GM20000 (cell line): ENCODE measurements at places on chromosomes 4 and X.

DNA sequence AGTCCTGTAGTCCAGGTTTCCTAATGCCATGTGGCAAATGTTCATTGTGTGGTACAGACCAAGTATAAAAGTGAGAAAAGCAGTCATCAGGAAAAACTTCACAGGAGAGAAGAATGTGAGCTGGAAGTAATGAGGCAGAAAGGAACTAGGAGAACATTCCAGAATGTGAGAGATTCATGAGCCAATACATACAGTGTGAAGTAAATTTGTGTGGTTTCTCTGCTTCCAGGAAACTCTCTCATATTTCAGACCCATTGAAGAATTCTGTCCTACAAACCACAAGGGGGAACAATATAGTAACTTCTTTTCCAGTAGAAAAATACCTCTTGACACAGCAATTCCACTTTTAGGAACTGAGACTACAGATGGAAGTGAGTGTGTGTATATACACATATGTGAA is 136.5 kb downstream of the RNF150 start:
- DNase-seq, result no peak

DNA sequence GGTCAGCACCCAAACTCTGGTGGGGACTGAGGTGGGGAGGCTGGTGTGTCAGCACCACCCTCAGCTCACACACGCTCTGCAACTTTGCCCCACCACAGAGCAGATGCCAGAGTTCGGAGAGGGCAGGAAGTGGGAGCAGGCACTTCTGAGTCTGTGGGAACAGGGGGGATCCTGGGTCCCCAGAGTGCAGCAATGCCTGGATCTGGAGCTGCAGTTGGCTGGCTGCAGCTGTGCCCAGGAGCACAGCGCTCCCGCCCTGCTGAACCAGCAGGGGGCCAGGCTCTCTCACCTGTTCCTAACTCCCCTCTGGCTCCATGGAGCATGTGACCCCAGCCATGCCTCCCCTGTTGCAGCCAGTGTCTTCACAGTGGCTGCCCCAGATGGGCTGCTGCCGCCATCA is 252.4 kb downstream of the SPOCK3 start:
- DNase-seq, result no peak

- no peak for DNase-seq
These were observed 2.2 kb downstream of the SPP1 start for GRCh38 chr4:87977521-87978278.

DNA sequence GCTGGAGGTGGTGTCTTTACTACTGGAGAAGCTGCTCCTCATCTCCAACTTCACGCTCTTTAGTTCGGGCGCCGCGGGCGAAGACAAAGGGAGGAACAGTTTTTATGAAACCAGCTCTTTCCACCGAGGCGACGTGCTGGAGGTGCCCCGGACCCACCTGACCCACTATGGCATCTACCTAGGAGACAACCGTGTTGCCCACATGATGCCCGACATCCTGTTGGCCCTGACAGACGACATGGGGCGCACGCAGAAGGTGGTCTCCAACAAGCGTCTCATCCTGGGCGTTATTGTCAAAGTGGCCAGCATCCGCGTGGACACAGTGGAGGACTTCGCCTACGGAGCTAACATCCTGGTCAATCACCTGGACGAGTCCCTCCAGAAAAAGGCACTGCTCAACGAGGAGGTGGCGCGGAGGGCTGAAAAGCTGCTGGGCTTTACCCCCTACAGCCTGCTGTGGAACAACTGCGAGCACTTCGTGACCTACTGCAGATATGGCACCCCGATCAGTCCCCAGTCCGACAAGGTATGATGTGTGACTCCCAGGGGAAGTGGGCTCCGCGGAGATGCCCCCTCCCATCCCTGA is 634 bp downstream of the LRAT start:
- no peak for DNase-seq

DNA sequence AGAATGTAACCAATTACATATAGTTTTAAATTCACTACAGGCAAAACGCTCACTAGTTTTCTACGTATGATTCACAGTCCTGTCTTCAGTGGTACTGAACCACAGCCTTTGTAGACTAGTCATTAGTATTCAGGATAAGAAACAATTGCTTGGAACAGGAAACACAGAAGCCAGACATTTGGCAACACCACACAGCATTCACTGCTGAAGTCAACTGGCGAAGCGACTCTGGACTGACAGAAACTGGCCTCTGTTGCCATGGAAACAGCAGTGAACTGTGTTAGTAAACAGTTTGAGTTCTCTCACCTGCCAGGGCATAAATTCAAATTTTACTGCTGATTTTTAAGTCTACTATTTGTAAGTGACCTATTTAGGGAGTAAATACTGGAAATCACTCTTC is 57.6 kb downstream of the MAPK10 start:
- no peak for DNase-seq

DNA sequence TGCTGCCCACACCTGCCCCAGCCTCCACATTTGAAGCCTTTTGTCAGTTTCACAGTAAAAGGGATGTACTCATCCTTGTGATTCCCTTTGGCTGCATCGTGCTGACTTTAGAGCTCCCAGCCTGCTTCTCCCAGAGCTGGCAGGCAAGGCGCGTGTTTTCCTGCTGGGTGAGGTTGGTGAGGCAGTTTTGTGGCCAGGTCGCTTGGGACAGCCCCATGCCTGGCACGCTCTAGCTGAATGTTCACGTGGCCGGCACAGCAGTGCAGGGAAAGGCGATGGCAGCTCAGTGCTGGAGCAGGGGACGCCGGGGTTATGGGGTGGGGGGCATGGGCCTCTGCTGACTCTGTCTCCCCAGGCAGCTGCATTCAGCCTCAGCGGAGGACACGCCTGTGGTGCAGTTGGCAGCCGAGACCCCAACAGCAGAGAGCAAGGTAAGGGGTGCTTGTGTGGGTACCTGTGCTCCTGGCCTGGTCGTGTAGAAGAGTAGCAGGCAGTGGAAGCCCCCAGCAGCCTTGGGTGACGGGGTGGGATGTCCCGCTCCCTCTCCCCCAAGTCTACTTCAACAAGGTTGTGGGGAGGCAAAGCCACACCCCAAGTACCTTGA is 9.3 kb downstream of the TACC3 start:
- DNase-seq, result no peak

GRCh38 chr4:123877551-123877950 is 481.0 kb downstream of the SPRY1 start:
- DNase-seq, result no peak

DNA sequence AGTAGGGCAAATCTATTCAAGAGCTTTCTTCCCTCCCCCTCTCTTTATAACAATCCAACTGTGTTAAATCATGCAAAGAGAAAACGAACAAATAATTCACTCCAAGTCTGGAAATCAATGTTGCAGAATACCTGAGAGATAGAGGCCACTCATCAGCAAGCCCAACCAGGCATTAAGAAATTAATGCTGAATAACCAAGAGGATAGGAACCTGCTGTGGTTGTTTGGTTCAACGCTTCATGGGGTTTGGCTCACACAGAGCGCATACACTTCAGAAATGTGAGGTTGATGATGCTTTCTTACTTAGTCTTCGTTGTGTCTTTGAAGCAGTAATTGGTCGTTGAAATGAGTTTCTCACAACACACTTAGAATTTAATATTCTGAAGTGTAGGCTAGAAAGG is 1540.0 kb upstream of the PABPC4L start:
- no peak for DNase-seq
